Panc1 (cell line): ENCODE measurements at places on chromosomes 7 and 10. TPM values are rescaled to one million over a fixed set of nuclear protein-coding genes. Genes with fewer than 3 reads are reported as not detected.
A peak's percentile ranks its signal among the peaks of the same experiment; 100 is the strongest.

Gene HOXA5
- total RNA-seq: 3.9 TPM

DNA sequence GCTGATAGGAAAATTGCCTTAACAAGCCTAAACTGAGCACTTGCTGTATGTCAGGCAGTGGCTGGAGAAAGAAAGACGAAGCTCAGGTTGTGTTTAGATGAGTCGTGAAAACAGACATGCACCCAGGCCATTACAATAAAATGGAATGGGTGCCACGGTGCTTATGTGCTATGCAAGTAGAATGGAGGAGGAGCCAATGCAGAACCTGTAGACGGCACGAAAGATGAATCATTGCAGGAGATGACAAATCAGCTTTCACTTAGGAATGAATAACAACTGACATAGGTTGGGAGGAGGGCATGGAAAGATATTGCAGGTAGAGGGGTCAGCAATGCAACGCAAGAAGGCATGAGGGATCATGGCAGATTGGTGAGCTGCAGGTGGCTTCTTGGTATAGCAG is 61.2 kb upstream of the ARHGAP21 start:
- H3K4me3 ChIP-seq: no peak overlapping the region
- no peak overlapping the region for H3K27ac ChIP-seq
- no peaks in the 10 kb centered on the region for H3K27me3 ChIP-seq
- no peak for DNase-seq
- H3K4me1 ChIP-seq: no peaks in the 10 kb centered on the region
- no peaks in the 10 kb centered on the region for H3K36me3 ChIP-seq

- no peak overlapping the region for H3K4me3 ChIP-seq
- H3K27me3 ChIP-seq: no peaks in the 10 kb centered on the region
- no peaks in the 10 kb centered on the region for H3K36me3 ChIP-seq
- H3K4me1 ChIP-seq: no peaks in the 10 kb centered on the region
- no peak overlapping the region for H3K27ac ChIP-seq
These were observed 47.5 kb downstream of the GSDME start for GRCh38 chr7:24709585-24710360.

Gene PTPRE
- total RNA-seq: 0.44 TPM

- no peak for DNase-seq
- H3K27me3 ChIP-seq: no peaks in the 10 kb centered on the region
- peaks cover under 1% of the 10 kb centered on the region; the same call in 1 of the 2 replicates for H3K4me1 ChIP-seq
- H3K36me3 ChIP-seq: no peaks in the 10 kb centered on the region
- H3K27ac ChIP-seq: peak overlapping the region; percentile 36; the same call in 1 of the 2 replicates
These were observed 265.5 kb upstream of the FERD3L start for GRCh38 chr7:19410691-19411090.

- H3K36me3 ChIP-seq: no peaks in the 10 kb centered on the region
- DNase-seq: no peak
- peak overlapping the region; percentile 37; the same call in 1 of the 2 replicates for H3K27ac ChIP-seq
- no peaks in the 10 kb centered on the region for H3K27me3 ChIP-seq
- peaks cover 2% of the 10 kb centered on the region; the same call in 1 of the 2 replicates for H3K4me1 ChIP-seq
These were observed 166.6 kb downstream of the THSD7A start for GRCh38 chr7:11665357-11665756.

DNA sequence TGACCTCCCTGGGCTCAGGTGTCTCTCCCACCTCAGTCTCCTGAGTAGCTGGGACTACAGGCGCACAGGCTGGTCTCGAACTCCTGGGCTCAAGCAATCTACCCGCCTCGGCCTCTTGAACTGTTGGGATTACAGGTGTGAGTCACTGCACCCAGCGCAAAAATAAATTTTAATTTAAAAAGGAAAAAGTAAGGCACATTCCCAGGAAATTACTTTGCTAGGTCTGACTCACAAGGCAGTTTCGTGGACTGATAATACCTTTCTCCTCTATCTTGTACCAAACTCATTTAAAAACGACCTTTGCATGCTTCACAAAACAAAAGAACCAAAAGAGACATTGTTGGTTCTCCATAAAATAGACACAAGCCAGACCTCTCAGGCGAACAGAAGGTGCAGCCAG is 29.7 kb downstream of the PARP12 start:
- H3K4me3 ChIP-seq: no peak overlapping the region
- H3K27ac ChIP-seq: no peak overlapping the region
- no peaks in the 10 kb centered on the region for H3K4me1 ChIP-seq

- no peaks in the 10 kb centered on the region for H3K27me3 ChIP-seq
- no peak overlapping the region for H3K4me3 ChIP-seq
- H3K4me1 ChIP-seq: peaks cover 40% of the 10 kb centered on the region
- 0 out of 2 replicates have a peak, but pooled peaks cover under 1% of the 10 kb centered on the region for H3K36me3 ChIP-seq
- H3K27ac ChIP-seq: no peak overlapping the region
These were observed 32.7 kb downstream of the CYP17A1 start for GRCh38 chr10:102804382-102805055.

Gene DOCK1
- 67.6 TPM for total RNA-seq

- DNase-seq: no peak
- no peaks in the 10 kb centered on the region for H3K4me1 ChIP-seq
- H3K27ac ChIP-seq: no peak overlapping the region
- no peak overlapping the region for H3K4me3 ChIP-seq
These were observed 17.9 kb upstream of the DDX21 start for GRCh38 chr10:68938117-68938516.

Gene CYP2C19
- total RNA-seq: 0.15 TPM

GRCh38 chr7:132142006-132142405 is 434.3 kb downstream of the PLXNA4 start:
- DNase-seq: no peak
- H3K27ac ChIP-seq: no peak overlapping the region
- H3K36me3 ChIP-seq: no peaks in the 10 kb centered on the region
- H3K27me3 ChIP-seq: no peaks in the 10 kb centered on the region

Gene SPDYE2
- not detected for total RNA-seq

DNA sequence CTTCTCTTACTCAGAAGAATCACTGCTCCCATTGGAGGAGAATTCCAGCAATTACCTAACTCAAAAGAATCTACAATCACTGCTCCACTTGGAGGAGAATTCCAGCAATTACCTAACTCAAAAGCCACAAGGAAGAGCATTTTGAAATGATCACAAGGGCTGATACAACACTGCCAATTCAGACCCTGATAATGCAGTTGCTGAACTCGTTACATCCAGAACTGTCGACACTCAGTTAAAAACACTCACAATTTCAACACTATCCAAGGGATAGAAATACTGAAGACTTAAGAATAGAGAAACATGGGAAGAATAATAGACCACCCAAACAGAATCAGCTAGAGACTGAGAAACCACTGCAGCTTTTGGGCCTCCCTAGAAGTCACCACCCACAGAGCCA is 27.8 kb downstream of the AFAP1L2 start:
- H3K27me3 ChIP-seq: no peaks in the 10 kb centered on the region

DNA sequence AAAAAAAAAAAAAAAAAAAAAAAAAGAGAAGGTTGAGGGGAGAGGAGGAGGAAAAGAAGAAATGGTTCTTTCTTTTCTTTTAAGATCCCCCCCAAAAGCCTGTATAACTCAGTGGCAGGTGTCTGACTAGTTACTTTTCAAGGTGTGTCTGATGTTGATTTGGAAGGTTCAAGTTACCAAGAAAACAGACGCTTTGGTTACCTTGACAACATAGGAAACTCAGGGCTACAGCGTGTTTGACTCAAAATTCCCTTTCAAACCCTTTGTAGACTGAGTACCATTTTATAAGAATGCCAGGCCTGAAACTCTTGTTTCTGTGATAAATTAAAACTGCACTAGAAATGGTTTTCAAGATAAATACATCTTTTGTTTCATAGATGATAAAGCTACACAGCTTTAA is 286.8 kb downstream of the SKIDA1 start:
- no peak for DNase-seq
- no peak overlapping the region for H3K4me3 ChIP-seq
- no peaks in the 10 kb centered on the region for H3K27me3 ChIP-seq
- no peak overlapping the region for H3K27ac ChIP-seq
- no peaks in the 10 kb centered on the region for H3K36me3 ChIP-seq

GRCh38 chr10:84453303-84453702 is 124.9 kb downstream of the CCSER2 start:
- no peak overlapping the region for H3K4me3 ChIP-seq
- no peaks in the 10 kb centered on the region for H3K27me3 ChIP-seq
- H3K27ac ChIP-seq: no peak overlapping the region
- no peaks in the 10 kb centered on the region for H3K4me1 ChIP-seq

DNA sequence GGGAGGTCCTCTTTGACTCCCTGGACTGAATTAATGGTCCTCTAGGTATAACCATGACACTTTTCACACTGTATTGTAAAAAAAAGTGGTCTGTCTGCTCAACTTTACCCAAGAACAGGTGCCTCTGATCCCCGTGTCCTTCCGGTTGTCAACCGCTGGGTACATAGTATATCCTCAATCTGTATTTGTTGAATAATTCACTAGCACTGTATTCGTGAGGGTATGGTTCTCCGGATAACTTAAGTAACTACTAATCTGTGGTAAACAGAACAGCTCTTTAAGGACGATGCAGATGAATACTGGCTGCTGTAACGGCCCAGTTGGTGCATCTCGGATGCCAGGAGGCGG is 472 bp upstream of the ADAM22 start:
- H3K4me1 ChIP-seq: no peaks in the 10 kb centered on the region
- no peak for DNase-seq
- H3K27me3 ChIP-seq: peaks cover 4% of the 10 kb centered on the region; the same call in 1 of the 2 replicates
- H3K36me3 ChIP-seq: no peaks in the 10 kb centered on the region
- peak overlapping the region; percentile 71 for H3K4me3 ChIP-seq

Gene MRM2
- 49.9 TPM for total RNA-seq

DNA sequence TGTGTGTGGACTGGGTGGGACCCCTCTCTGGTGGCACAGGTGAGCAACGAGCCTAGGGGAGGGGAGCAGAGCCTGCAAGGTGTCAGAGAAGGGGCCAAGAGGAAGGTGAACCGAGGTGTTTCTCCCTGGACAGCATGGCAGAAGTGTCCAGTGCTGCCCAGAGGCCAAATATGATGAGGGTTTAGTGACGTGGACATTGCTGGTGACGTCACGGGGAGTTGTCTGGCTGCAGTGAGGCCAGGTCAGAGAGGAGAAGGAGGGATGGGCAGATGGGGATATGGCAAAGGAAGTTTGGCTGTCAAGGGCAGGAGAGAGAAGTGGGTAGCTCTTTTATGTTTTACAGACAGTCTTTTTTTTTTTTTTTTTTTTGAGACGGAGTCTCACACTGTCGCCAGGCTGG is 2.6 kb upstream of the ZNF853 start:
- no peak overlapping the region for H3K4me3 ChIP-seq
- H3K4me1 ChIP-seq: no peaks in the 10 kb centered on the region; the same call in 1 of the 2 replicates
- no peak overlapping the region for H3K27ac ChIP-seq
- H3K36me3 ChIP-seq: no peaks in the 10 kb centered on the region
- DNase-seq: no peak
- H3K27me3 ChIP-seq: peaks cover 3% of the 10 kb centered on the region; the same call in 1 of the 2 replicates

Gene FANK1
- total RNA-seq: 19.1 TPM

- H3K27ac ChIP-seq: no peak overlapping the region
- H3K27me3 ChIP-seq: no peaks in the 10 kb centered on the region
- no peaks in the 10 kb centered on the region for H3K36me3 ChIP-seq
- no peak for DNase-seq
These were observed 65.6 kb upstream of the CCDC6 start for GRCh38 chr10:59971915-59972314.

- no peaks in the 10 kb centered on the region for H3K4me1 ChIP-seq
- DNase-seq: no peak
- no peak overlapping the region for H3K4me3 ChIP-seq
- no peaks in the 10 kb centered on the region for H3K27me3 ChIP-seq
These were observed 89.0 kb downstream of the JMJD1C start for GRCh38 chr10:63376560-63377304.

GRCh38 chr7:81624650-81625631 is 144.9 kb downstream of the HGF start:
- H3K27me3 ChIP-seq: no peaks in the 10 kb centered on the region
- no peak overlapping the region for H3K27ac ChIP-seq
- no peak for DNase-seq
- H3K36me3 ChIP-seq: no peaks in the 10 kb centered on the region
- no peaks in the 10 kb centered on the region for H3K4me1 ChIP-seq
- no peak overlapping the region for H3K4me3 ChIP-seq

DNA sequence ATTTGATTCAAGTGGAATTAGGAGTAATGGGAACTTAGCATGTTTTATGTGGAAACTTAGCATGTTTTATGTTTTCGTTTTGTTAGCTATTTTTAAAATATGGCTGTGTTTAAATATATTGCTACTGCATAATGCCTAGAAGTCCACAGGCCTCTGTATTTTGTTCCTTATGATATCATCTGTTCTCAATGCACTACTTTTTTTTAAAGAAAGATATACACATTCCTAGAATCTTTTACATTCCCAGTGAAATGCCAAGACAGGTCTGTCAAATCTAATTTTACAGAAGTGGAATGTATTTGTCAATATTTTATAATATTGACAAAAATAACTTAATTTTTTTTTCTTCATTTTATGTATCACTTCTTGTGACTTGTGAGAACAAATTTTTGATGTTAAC is 51.6 kb downstream of the ST7 start:
- H3K27ac ChIP-seq: no peak overlapping the region
- DNase-seq: no peak
- no peaks in the 10 kb centered on the region for H3K36me3 ChIP-seq
- no peaks in the 10 kb centered on the region for H3K4me1 ChIP-seq

- no peak overlapping the region for H3K4me3 ChIP-seq
- DNase-seq: no peak
- no peak overlapping the region for H3K27ac ChIP-seq
- no peaks in the 10 kb centered on the region for H3K27me3 ChIP-seq
- H3K36me3 ChIP-seq: no peaks in the 10 kb centered on the region
These were observed 13.4 kb downstream of the SLC29A4 start for GRCh38 chr7:5296015-5296610.

GRCh38 chr7:13017333-13017857 is 330.0 kb downstream of the ARL4A start:
- no peak overlapping the region for H3K27ac ChIP-seq
- no peaks in the 10 kb centered on the region for H3K36me3 ChIP-seq
- 0 out of 2 replicates have a peak, but pooled peaks cover 6% of the 10 kb centered on the region for H3K4me1 ChIP-seq
- no peak for DNase-seq
- H3K27me3 ChIP-seq: no peaks in the 10 kb centered on the region

- no peak for DNase-seq
- H3K4me1 ChIP-seq: no peaks in the 10 kb centered on the region
- no peaks in the 10 kb centered on the region for H3K27me3 ChIP-seq
- H3K36me3 ChIP-seq: no peaks in the 10 kb centered on the region
These were observed 371.7 kb upstream of the NRP1 start for GRCh38 chr10:33706191-33706590.

- no peak overlapping the region for H3K4me3 ChIP-seq
- peaks cover 16% of the 10 kb centered on the region for H3K4me1 ChIP-seq
- DNase-seq: no peak
- no peaks in the 10 kb centered on the region for H3K36me3 ChIP-seq
These were observed 167.9 kb downstream of the CPEB3 start for GRCh38 chr10:92122941-92123450.

Gene CYP2C8
- 0.26 TPM for total RNA-seq

GRCh38 chr10:88461426-88461825 is 121.7 kb downstream of the RNLS start:
- no peak overlapping the region for H3K27ac ChIP-seq
- no peaks in the 10 kb centered on the region for H3K36me3 ChIP-seq
- DNase-seq: no peak
- H3K4me1 ChIP-seq: no peaks in the 10 kb centered on the region

GRCh38 chr10:110395350-110396283 is 90.9 kb upstream of the SMNDC1 start:
- H3K4me3 ChIP-seq: no peak overlapping the region
- H3K36me3 ChIP-seq: no peaks in the 10 kb centered on the region
- DNase-seq: peak; percentile 87
- H3K27ac ChIP-seq: peak overlapping the region; percentile 77
- H3K4me1 ChIP-seq: peaks cover 49% of the 10 kb centered on the region
- no peaks in the 10 kb centered on the region for H3K27me3 ChIP-seq

Gene CPN1
- total RNA-seq: not detected
